ENCODE measurements at places on chromosomes 16 and 17.
A peak's percentile ranks its signal among the peaks of the same experiment; 100 is the strongest.

DNA sequence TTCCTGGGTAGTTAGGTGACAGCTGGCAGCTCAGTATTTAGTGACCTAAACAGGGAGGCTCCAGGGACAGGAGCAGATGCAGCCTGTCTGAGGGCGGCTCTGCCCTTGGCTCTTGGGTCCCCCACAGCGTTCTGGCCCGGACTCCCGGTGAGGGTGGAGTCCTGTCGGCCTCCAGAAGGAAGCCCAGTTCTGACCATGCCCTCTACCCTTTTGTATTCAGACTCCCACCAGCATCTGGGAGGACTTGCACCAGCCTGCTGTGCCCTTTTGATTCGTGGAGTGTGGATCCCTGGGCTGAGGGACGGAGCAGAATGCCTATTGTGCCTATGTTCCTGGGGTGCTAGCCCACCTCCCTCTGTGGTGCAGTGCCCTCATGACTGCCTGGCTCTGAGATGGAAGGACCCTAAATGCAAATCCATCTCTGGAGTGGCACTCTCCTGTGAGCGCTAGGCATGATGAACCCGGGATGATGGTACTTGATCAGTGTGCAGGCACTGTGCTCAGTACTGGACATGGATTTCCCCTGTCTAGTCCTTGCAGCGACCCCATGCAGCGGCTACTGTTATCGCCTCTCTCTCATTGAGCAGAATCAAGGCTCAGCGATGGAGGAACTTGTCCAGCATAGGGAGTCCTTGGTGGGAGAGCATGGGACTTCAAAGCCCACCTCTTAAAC is 123.1 kb downstream of the SNX29 start:
- H3K4me1 ChIP-seq = no peaks in the 10 kb centered on the region
- DNase-seq = no peak
- no peak overlapping the region for H3K27ac ChIP-seq
- no peaks in the 10 kb centered on the region for H3K36me3 ChIP-seq
- H3K4me3 ChIP-seq = no peak overlapping the region

GRCh38 chr17:63295288-63295687 is 150.8 kb downstream of the CYB561 start:
- H3K4me3 ChIP-seq = no peak overlapping the region
- H3K27me3 ChIP-seq = no peaks in the 10 kb centered on the region
- peaks cover 8% of the 10 kb centered on the region for H3K36me3 ChIP-seq

GRCh38 chr16:49788572-49788971 is 67.3 kb downstream of the ZNF423 start:
- no peak overlapping the region for H3K4me3 ChIP-seq
- H3K27me3 ChIP-seq = no peaks in the 10 kb centered on the region
- no peak for DNase-seq
- no peaks in the 10 kb centered on the region for H3K4me1 ChIP-seq
- no peak overlapping the region for H3K27ac ChIP-seq
- H3K36me3 ChIP-seq = no peaks in the 10 kb centered on the region

DNA sequence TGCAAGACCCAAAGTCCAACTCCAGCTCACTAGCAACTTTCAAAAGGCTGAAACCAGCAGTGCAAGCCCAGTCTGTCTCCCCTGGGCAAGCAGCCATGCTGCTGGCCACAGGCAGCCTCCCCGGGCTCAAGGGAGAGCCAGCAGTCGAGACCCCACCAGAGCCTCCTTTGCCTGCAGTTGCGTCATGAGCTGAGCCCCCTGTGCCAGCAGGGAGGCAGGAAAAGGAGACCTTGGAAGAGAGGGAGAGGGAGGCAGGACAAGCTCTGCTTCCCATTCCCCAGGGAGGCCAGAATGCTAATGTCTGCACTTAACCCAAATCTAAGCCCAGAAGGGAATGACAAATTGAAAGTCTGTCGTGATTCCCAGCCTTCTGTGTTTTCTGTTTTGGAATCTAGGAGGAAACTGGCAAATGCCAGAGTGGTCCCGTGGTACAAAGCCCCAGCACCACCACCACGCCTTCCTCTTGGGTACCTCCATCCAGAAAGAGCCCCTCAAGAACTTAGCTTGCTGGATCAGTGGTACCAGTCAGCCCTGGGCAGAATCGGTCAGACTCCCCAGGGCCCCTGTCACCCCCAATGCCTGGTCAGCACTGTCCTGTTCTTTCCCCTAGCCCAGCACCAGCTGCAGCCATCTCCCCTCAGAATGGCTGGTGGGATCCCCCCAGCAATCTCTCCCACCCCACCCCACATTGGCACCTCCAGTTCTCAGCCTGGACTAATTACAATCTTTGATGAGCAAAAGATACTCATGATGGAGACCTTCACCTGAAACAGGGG is 99.3 kb upstream of the TNRC6C start:
- H3K4me3 ChIP-seq = no peak overlapping the region
- H3K27me3 ChIP-seq = no peaks in the 10 kb centered on the region
- no peaks in the 10 kb centered on the region for H3K36me3 ChIP-seq
- no peak overlapping the region for H3K27ac ChIP-seq

- H3K4me1 ChIP-seq = no peaks in the 10 kb centered on the region
- H3K4me3 ChIP-seq = no peak overlapping the region
- no peak overlapping the region for H3K27ac ChIP-seq
- no peaks in the 10 kb centered on the region for H3K36me3 ChIP-seq
Measured at GRCh38 chr16:6545329-6545728, 787.3 kb upstream of the RBFOX1 start.

- H3K4me1 ChIP-seq = no peaks in the 10 kb centered on the region
- no peaks in the 10 kb centered on the region for H3K36me3 ChIP-seq
- H3K27me3 ChIP-seq = no peaks in the 10 kb centered on the region
Measured at GRCh38 chr16:5512014-5512413, 414.4 kb upstream of the EEF2KMT start.

GRCh38 chr16:15925631-15926030 is 23.8 kb upstream of the ABCC1 start:
- H3K27me3 ChIP-seq = no peaks in the 10 kb centered on the region
- no peak overlapping the region for H3K27ac ChIP-seq
- no peaks in the 10 kb centered on the region for H3K4me1 ChIP-seq
- no peaks in the 10 kb centered on the region for H3K36me3 ChIP-seq
- no peak overlapping the region for H3K4me3 ChIP-seq
- no peak for DNase-seq

- H3K4me3 ChIP-seq = no peak overlapping the region
- H3K4me1 ChIP-seq = no peaks in the 10 kb centered on the region
- no peaks in the 10 kb centered on the region for H3K36me3 ChIP-seq
- DNase-seq = no peak
- no peak overlapping the region for H3K27ac ChIP-seq
Measured at GRCh38 chr16:77359065-77359502, 75.8 kb downstream of the ADAMTS18 start.

DNA sequence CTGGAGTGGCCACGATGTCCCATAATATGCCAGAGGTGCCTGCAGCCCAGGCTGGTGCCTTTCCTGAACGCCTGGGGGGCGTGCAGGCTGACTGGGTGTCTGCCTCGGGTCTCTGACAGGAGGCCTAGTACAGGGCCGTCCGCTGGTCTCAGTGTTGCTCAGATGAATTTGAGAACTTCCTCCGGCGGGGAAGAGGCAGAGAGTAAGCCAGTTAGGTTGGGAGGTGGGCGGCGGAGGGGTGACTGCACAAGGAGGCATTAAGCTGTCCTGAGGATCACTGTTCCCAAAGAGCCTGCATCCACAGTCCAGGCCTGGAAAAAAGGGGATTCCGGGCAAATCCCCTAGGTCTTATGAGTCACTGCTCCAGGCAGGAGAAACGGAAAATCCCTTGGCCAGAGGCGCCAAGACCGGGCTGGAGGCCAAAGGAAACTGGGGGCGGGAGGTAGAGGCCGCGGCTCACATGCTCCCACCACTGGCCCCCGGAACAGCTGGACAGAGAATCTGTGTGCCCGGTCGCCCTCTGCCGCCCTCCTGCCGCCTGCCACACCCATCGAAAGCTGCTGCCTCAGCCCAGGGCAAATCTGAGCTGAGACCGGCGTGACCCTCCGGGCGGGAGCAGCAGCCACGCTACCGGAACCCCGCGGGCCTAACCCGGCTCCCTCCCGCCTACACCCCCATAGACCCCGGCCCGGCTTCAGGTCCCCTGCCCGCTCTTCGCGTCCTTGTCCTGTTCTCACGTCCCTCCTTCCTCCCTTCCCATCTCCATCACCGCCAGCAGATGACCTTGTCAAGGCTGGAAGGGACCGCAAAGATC is 1.2 kb downstream of the TRIM47 start:
- peak; percentile 68 for DNase-seq
- no peak overlapping the region for H3K27ac ChIP-seq
- peaks cover 3% of the 10 kb centered on the region for H3K4me1 ChIP-seq
- H3K36me3 ChIP-seq = no peaks in the 10 kb centered on the region
- H3K4me3 ChIP-seq = peak overlapping the region; percentile 64
- peaks cover 3% of the 10 kb centered on the region for H3K27me3 ChIP-seq

- H3K4me3 ChIP-seq = no peak overlapping the region
- DNase-seq = no peak
- H3K27me3 ChIP-seq = no peaks in the 10 kb centered on the region
Measured at GRCh38 chr16:4213737-4214136, 28.1 kb downstream of the SRL start.

DNA sequence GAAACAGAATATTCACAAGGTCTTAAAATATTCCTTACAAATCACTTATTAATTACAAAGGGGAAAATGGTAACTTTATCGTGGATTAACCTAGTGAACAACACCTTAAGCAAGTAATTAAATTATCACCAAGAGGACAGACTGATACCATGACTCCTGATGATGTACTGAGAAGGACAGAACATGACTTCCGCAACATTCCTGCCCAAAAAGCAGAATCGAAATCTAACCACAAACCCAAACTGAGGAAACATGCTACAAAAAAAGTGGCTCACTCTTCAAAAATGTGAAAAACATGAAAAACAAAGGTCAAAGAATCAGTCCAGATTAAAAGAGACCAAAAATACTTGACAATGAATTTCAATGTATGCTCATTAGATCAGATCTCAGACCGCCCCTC is 151.5 kb downstream of the AATF start:
- H3K36me3 ChIP-seq = peaks cover 65% of the 10 kb centered on the region
- DNase-seq = no peak

GRCh38 chr17:41308251-41308917 is 725 bp downstream of the KRTAP16-1 start:
- H3K36me3 ChIP-seq = no peaks in the 10 kb centered on the region
- no peaks in the 10 kb centered on the region for H3K27me3 ChIP-seq
- no peak overlapping the region for H3K4me3 ChIP-seq
- H3K4me1 ChIP-seq = no peaks in the 10 kb centered on the region
- no peak for DNase-seq

GRCh38 chr17:76188213-76189016 is 47.4 kb upstream of the FOXJ1 start:
- H3K27me3 ChIP-seq = no peaks in the 10 kb centered on the region
- H3K4me1 ChIP-seq = no peaks in the 10 kb centered on the region
- H3K36me3 ChIP-seq = no peaks in the 10 kb centered on the region
- H3K27ac ChIP-seq = no peak overlapping the region
- no peak overlapping the region for H3K4me3 ChIP-seq

DNA sequence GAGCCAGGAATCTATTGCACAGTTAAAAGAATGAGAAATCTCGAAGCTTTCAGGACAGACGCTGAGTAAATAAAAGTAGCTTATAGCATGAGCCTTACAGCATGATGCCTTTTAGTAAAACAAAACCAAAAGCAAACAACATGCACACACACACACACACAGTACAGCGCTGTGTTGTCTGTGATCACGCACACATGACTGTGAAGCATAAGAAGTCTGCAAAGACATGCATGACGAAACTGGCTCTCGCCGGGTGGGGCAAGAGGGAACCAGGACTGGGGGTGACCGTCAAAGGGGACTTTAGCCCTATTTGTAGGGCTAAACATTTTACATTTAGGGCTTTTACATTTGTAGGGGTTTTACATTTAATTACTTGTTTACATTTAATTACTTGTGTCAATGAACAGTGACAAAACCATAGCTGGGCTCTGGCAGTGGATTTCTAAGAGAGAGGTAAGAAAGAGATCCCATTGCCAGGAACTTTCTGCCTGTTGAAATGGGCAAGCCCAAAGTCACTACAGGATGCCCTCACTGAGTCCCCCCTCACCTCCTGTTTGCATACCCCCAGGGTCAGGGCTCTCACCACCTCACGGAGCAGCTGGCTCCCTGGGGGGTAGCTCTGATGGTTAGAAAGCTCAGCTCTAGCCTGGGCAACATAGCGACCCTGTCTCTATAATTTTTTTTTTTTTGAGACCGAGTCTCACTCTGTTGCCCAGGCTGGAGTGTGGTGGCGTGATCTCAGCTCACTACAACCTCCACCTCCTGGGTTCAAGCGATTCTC is 2.0 kb upstream of the TNFRSF13B start:
- no peaks in the 10 kb centered on the region for H3K36me3 ChIP-seq
- no peak for DNase-seq
- no peak overlapping the region for H3K27ac ChIP-seq
- H3K4me1 ChIP-seq = no peaks in the 10 kb centered on the region
- no peaks in the 10 kb centered on the region for H3K27me3 ChIP-seq

DNA sequence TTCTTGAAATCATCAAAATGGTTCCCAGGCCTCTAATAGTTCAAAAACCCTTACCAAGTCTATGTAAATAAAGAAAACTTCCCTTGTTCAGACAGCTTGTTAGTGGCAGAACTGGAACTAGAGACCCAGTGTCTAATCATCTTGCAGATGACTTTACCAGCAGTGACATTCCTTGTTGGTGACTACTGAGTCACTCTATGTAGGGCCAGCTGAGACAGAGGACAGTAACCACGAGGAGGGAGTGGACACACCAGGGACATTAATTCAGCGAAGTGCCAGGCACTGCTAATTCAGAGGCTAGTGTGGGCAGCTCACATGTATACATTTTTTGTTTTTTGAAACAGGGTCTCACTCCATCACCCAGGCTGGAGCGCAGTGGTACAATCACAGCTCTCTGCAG is 6.1 kb upstream of the HEATR3 start:
- DNase-seq = no peak
- no peaks in the 10 kb centered on the region for H3K36me3 ChIP-seq
- H3K4me3 ChIP-seq = no peak overlapping the region
- H3K4me1 ChIP-seq = no peaks in the 10 kb centered on the region

GRCh38 chr16:85844786-85845185 is 45.3 kb downstream of the COX4I1 start:
- H3K27ac ChIP-seq = no peak overlapping the region
- H3K4me1 ChIP-seq = no peaks in the 10 kb centered on the region
- H3K4me3 ChIP-seq = no peak overlapping the region
- H3K36me3 ChIP-seq = no peaks in the 10 kb centered on the region

- no peaks in the 10 kb centered on the region for H3K27me3 ChIP-seq
- no peak overlapping the region for H3K4me3 ChIP-seq
- DNase-seq = no peak
- H3K4me1 ChIP-seq = peaks cover 20% of the 10 kb centered on the region
- H3K36me3 ChIP-seq = no peaks in the 10 kb centered on the region
Measured at GRCh38 chr16:55968221-55968620, 93.0 kb upstream of the CES5A start.

- H3K4me3 ChIP-seq = no peak overlapping the region
- no peak overlapping the region for H3K27ac ChIP-seq
- H3K36me3 ChIP-seq = no peaks in the 10 kb centered on the region
- no peaks in the 10 kb centered on the region for H3K4me1 ChIP-seq
- no peaks in the 10 kb centered on the region for H3K27me3 ChIP-seq
Measured at GRCh38 chr17:71869841-71870545, 250.8 kb upstream of the SOX9 start.

- DNase-seq = peak; percentile 79
- peak overlapping the region; percentile 48 for H3K4me3 ChIP-seq
- H3K27me3 ChIP-seq = no peaks in the 10 kb centered on the region
- peak overlapping the region; percentile 66 for H3K27ac ChIP-seq
- no peaks in the 10 kb centered on the region for H3K36me3 ChIP-seq
Measured at GRCh38 chr16:20675488-20676267, 21.8 kb downstream of the ACSM1 start.

- no peaks in the 10 kb centered on the region for H3K4me1 ChIP-seq
- DNase-seq = no peak
- no peak overlapping the region for H3K4me3 ChIP-seq
- no peaks in the 10 kb centered on the region for H3K27me3 ChIP-seq
- no peak overlapping the region for H3K27ac ChIP-seq
Measured at GRCh38 chr16:68105611-68106010, 20.4 kb downstream of the NFATC3 start.

All from H9 (cell line).